ENCODE measurements at places on chromosomes 16 and 17. TPM values are rescaled to one million over a fixed set of nuclear protein-coding genes. Genes with fewer than 3 reads are reported as not detected.

GRCh38 chr17:4394208-4395110 is 28.0 kb upstream of the UBE2G1 start:
- no peak for DNase-seq

The EPN3 gene
- 0.07 TPM for total RNA-seq

GRCh38 chr17:1270210-1271029 is at the start of gene BHLHA9:
Gene BHLHA9 (plus strand): TSS chr17:1270444. CDS start chr17:1270564, 120 bp downstream.
- DNase-seq, result no peak

The SMTNL2 gene
- not detected for total RNA-seq

- DNase-seq, result no peak
Measured at GRCh38 chr17:72363089-72363610, 242.3 kb downstream of the SOX9 start.

- no peak for DNase-seq
Measured at GRCh38 chr17:82304826-82305726, 12.3 kb downstream of the CD7 start.

DNA sequence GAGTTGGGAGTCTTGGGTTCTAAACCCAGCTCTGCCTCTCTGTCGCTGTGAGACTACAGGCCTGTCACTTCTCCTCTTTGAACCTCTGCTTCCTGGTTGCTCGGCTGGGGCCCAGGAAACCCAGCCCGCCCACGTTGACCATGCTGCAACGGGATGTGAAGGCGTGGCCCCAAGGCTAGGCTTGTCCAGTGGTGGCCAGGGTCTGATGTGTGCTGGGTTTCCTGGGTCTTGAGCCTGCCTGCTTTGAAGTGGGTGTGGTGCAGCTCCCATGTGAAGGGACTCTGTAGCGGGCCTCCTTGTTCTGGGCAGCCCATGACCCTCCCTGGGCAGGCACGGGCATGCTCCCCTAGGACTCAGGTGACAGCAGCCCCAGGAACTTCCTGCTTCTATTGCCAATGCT is 82.3 kb downstream of the SDR42E1 start:
- DNase-seq, result no peak

The SPNS2 gene
- total RNA-seq, result 6.8 TPM

GRCh38 chr17:51638971-51639370 is 378.6 kb downstream of the UTP18 start:
- DNase-seq, result no peak

DNA sequence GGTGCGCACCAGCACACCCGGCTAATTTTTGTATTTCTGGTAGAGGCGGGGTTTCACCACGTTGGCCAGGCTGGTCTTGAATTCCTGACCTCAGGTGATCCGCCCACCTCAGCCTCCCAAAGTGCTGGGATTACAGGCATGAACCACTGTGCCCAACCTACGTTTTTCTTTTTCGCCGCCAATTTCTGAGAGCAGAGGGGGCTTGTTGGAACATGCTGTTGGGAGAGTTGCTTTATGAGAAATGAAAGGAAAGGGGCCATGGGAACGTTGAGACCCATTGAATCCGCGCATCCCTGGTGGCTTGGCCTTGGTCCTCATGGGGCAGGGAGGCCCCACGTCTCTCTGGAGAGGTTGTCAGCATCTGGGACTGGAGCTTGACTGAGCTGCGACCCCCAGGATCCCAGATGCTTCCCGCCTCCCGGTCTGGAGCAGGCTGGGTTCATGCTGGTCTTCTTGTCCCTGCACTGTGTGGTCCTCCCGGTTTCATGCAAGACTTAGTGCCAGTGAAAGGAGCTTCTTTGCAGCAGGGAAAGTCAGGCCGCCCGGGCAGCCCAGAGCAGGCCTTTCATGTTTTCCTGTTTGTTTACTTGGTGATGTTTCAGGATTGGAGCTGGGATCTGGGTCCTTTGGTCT is 22.8 kb downstream of the CRISPLD2 start:
- DNase-seq, result no peak

The ZNF597 gene
- total RNA-seq, result 2.2 TPM

GRCh38 chr17:56891751-56892150 is 22.1 kb downstream of the TRIM25 start:
- DNase-seq, result no peak

The SLC4A1 gene
- not detected for total RNA-seq

DNA sequence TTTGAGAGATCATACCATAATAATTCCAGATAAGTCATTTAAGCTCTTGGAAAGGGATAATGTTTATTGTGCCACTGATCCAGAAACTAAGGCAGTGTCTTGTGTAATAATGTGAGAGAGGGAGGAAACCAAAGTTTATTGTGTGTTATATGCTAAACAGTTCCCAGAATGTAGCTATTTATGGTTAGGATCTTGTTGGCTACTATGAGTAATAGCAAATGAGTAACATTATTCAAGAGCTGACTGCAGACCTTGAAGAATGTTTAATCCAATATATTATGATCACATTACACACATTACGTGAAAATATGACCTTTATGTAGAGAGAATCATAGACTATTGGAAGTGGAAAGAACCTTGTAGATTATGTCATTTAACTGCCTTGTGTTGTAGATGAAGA is 139.5 kb downstream of the BCAS3 start:
- DNase-seq, result no peak

GRCh38 chr16:54923988-54924387 is 6.7 kb upstream of the IRX5 start:
- DNase-seq, result no peak

DNA sequence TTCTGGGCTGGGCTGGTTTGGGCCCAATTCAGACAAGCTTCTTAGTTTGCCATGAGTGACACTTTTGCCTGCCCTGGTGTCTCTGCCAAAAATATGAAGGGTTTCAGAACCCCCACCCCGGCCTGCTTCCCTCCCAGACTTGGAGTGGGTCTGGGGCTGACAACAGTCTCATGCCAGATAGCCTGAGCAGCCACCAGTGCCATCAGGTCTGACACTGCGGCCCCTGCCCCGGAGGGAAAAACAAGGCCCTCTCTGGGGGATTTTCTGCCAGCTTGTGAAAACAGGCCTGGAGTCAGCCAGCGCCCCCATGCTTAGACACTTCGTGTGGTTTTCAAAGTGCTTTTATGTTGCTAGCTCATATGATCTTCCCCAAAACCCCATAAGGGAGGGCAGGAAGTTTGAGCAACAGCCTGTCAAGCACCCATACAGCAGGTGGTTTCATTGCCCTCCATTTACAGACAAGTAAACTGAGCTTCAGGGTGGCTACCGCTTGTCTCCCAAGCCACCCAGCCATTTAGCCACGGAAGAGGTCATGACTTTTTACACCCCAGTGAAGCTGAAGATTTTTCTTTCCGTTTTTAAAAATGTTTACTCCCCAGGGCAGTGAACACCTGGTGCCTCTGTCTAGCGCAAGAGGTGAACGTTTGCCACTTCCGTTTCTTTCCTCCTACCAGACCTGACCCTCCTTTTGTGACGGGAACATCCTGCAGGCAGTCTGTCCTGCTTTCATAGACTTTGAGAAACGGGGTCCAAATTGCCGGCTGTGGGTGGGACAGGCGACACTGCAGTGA is 300.6 kb downstream of the SEC14L1 start:
- DNase-seq, result no peak

The NLGN2 gene
- 2.6 TPM for total RNA-seq

DNA sequence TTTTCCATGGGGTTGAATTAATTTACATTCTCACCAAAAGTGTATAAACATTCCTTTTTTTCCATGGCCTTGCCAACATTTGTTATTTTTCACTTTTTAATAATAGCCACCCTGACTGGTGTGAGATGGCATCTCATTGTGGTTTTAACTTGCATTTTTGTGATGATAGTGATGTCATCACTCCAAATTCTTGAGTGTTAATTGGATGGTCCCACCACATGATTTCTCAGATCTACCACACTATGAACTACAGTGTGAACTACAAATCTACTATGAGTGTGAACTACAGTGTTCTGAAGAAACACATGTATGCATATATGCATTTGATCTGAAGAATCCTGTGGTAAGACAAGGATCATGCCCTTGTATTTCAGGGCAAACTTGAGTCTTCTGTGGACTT is 340.1 kb downstream of the ABCC12 start:
- DNase-seq, result no peak

GRCh38 chr16:66720766-66721165 is 24.2 kb upstream of the CMTM4 start:
- DNase-seq, result no peak

The MFSD11 gene
- 26.6 TPM for total RNA-seq

DNA sequence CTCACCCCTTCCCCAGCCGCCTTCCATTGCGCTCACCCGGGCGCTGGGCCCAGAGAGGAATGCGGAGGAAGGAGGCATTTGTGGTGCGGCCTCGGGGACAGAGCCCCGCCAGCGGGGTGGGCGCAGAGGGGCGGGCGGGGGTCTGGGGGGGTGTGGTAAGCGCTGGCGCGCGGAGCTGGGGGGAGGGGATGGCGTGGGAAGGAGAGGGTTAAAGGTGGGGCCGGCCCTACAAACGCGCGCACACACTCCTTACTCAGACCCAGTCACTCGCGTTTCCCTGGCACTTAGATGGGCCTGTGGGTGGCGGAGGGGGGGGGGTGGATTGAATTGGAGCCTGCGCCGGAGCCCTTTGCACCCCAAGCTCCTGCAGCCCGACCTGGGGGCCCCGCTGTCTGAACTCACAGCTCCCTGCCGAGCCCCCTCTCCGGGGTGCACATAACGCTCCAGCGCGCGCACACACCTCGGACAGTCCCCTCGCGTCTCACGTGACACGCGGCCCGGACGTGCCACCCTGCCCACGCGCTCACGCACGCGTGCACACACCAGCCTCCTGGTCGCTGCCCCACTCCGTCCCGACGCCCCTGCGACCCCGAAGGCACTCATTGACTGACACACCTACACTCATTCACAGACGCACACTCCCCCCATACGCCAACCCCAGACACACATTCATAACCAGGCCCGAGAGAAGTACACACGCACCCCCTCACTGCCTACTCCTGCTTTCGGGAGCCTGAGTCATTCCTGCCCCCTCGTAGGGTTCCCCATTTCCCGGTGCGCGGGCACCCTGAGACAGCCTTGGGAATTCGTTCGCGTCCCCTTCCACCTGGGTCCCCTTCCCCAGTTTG is 844 bp downstream of the TBKBP1 start:
- DNase-seq, result no peak

- DNase-seq, result no peak
Measured at GRCh38 chr16:24463196-24463945, 76.0 kb upstream of the RBBP6 start.

DNA sequence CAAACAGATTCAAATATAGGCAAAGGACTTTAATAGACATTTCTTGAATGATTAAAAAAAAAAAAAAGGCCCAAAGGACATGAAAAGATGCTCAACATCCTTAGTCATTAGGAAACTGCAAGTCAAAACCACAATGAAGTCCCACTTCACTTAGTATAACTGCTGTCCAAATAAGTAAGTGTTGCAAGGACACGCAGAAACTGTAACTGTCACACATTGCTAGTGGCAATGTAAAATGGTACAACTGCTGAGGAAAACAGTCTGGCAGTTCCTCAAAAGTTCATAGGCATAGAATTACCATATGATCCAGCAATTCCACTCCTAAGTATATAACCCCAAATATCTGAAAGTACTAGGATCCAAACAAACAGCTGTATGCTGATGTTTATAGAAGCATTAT is 112.7 kb downstream of the BRIP1 start:
- DNase-seq, result no peak

GRCh38 chr17:77457572-77458201 is 316.9 kb downstream of the SEC14L1 start:
- no peak for DNase-seq

GRCh38 chr17:75540923-75541503 is 15.5 kb downstream of the LLGL2 start:
- no peak for DNase-seq

The CIITA gene
- total RNA-seq, result 0.07 TPM

- DNase-seq, result no peak
Measured at GRCh38 chr16:5003211-5003610, 30.5 kb downstream of the NAGPA start.

GRCh38 chr16:82524976-82525375 is 101.8 kb upstream of the CDH13 start:
- no peak for DNase-seq

DNA sequence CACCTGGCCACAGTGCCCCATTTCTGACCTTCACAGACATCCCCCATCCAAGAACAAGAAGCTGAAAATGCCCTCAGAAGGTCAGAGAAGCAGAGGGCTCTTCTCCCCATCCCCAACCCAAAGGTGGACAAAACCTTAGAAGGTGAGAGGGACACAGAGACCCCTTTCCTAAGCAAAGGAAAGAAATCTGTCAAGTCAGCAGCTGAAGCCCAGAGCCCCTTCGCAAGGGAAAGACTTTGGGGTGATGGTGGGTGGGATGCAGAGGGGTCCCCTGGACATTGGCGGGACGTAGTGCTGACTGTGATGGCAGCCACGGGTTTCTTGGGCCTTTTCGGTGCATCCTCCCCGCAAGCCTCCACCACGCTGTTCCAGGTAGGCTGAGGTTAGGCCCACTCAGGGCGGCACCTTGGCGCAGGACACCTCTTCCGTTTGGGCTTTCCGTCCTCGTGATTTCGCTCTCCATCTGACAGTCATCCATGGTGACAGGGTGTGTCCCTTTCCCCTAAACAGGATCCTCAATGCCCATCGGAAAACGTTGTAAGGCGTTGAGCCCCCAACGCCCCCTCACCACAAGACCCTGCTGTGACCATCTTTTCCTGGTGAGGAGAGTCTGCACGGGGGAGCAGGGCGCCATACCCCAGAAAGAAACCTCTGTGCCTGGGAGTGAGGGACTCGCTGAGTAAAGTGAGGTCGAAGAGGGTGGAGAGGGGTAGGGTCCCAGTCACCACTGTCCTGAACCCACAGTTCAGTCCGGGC is 10.7 kb upstream of the GSDMA start:
- no peak for DNase-seq

- DNase-seq, result no peak
Measured at GRCh38 chr16:49548325-49548970, 174.8 kb downstream of the C16orf78 start.

The NPIPA7 gene
- 0.78 TPM for total RNA-seq

DNA sequence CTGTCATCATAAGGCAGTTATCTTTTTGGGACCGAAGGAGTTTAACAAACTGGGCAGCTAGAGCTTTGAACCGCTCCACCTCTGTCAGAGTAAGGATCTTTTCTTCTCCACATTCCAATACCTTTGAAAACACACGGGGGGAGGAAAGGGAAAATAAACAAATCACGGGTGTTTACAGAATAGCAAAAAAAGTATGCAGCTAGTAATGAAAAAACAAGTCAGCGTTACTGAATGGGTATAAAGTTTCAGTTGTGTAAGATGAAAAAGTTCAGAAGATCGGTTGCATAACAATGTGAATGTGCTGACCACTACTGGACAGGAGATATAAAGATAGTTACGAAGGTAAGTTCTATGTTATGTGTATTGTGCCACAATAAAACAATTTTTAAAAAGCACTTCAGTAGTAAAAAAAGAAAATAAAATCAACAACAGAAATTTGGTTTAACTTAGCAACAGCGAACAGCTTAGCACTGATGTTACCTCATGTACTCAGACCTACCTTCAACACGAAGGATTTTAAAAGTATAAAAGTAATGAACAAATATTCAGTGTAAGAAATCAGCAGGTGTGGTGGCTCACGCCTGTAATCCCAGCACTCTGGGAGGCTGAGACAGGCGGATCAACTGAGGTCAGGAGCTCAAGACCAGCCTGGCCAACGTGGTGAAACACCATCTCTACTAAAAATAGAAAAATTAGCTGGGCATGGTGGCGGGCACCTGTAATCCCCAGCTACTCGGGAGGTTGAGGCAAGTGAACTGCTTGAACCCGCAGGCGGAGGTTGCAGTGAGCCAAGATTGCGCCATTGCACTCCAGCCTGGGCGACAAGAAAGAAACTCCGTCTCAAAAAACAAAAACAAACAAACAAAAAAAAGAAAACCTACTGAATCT is 34.3 kb downstream of the MARF1 start:
- DNase-seq, result no peak

The KRTAP9-4 gene
- total RNA-seq, result not detected

The PRAC1 gene
- total RNA-seq, result not detected

- DNase-seq, result no peak
Measured at GRCh38 chr16:56163938-56164337, 27.4 kb upstream of the GNAO1 start.

Data from pulmonary artery endothelial cell (primary cell).